Right ventricle myocardium superior (tissue), 1 donor: ENCODE measurements at places on chromosomes 7 and 10. TPM values are rescaled to one million over a fixed set of nuclear protein-coding genes. Genes with fewer than 3 reads are reported as not detected.
A peak's percentile ranks its signal among the peaks of the same experiment; 100 is the strongest.

SYT15B gene
- total RNA-seq = 0.89 TPM

LRRC17 gene
- 1.0 TPM for total RNA-seq

TNKS2 gene
- 12.2 TPM for total RNA-seq

CALHM1 gene
- not detected for total RNA-seq

ADCY1 gene
- total RNA-seq = 5.0 TPM

GRCh38 chr10:113630929-113631533 is 32.8 kb downstream of the NRAP start:
- DNase-seq = no peak

ETV1 gene
- 25.7 TPM for total RNA-seq

NEBL gene
- total RNA-seq = 623 TPM

GLI3 gene
- total RNA-seq = 3.3 TPM

GRCh38 chr10:111221682-111222480 is 145.1 kb downstream of the ADRA2A start:
- no peak for DNase-seq

NYAP1 gene
- total RNA-seq = 0.16 TPM

GRCh38 chr7:99374111-99375064 is at the start of gene ARPC1B:
TSS of gene ARPC1B (plus strand) at chr7:99374730. CDS start at chr7:99385715, 10,985 bp downstream.
- peak; percentile 92 for DNase-seq

- no peak for DNase-seq
These were observed 61.4 kb upstream of the ASAH2 start for GRCh38 chr10:50312464-50313437.

DNA sequence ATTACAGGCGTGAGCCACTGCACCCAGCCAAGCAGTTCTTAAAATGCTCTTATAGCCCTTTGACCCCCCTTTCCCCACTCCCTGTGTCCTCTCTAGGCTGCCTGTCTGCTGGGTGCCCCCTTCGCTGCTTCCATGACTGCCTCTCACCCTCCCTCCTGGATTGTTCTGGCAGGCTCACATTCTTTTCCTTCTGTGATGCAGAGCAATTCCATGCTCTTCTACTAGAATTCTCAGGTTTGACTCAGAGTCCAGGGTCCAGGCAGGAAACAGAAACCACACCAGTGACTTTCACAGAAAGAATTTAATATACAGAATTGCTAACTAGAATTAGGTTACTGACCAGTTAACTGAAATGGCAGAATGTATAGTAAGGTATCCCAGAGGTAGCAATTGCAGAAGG is 244.8 kb downstream of the BAMBI start:
- DNase-seq = no peak

GRCh38 chr10:51862149-51862548 is 162.8 kb upstream of the CSTF2T start:
- DNase-seq = no peak

DNA sequence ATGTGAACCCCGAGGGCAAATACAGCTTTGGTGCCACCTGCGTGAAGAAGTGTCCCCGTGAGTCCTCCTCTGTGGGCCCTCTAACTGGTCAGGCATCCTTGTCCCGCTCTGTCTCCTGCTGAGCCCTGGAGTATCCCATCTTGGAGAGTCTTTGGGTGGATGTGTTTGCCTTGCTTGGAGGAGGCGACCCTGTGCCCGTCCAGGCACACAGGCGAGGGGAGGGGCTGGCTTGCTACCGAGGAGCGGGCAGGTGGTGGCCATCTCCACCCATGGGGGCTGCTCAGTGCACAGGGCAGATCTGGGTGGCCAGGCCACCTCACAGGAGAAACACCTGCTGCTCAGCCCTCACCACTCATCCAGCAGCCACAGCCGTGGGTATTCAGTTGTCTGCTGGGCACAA is 135.3 kb downstream of the EGFR start:
- no peak for DNase-seq

GRCh38 chr10:18418541-18419215 is 232.7 kb downstream of the NSUN6 start:
- no peak for DNase-seq

GRCh38 chr7:98130959-98131358 is 24.3 kb downstream of the LMTK2 start:
- no peak for DNase-seq

NODAL gene
- not detected for total RNA-seq
